ENCODE measurements at places on chromosomes 7 and 10. TPM values are rescaled to one million over a fixed set of nuclear protein-coding genes. Genes with fewer than 3 reads are reported as not detected.

DNA sequence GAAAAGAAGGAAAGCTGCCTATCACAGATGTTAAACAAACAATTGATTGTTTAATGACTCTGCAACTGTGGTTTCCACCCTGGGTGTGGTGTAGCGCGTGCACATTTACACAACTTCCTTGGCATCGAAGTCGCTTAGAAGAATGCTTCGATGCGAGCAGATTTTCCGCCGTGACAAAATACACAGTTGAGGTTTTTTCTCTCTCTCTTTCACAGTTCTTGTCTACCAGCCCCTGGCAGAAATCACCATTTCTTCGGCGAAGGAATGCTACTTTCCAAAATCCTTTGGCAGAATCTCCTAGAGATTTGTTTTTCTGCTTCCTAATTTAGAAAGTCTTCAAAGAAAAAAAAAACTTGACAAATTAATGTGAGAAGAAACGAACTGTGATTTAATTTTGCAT, 70.7 kb upstream of the C1QL3 start:
- no peak overlapping the region for H3K4me3 ChIP-seq
- DNase-seq: no peak
- no peaks in the 10 kb centered on the region for H3K36me3 ChIP-seq
- no peak overlapping the region for H3K27ac ChIP-seq

Gene CPA1
- total RNA-seq: 0.14 TPM

Gene MYPN
- total RNA-seq: 0.19 TPM

Gene FRAT2
- 17.5 TPM for total RNA-seq

Gene AKR1D1
- total RNA-seq: 0.05 TPM

- no peak overlapping the region for H3K27ac ChIP-seq
- no peak for DNase-seq
- H3K4me1 ChIP-seq: no peaks in the 10 kb centered on the region
- no peaks in the 10 kb centered on the region for H3K36me3 ChIP-seq
Measured at GRCh38 chr7:28980451-28981160, 22.5 kb upstream of the TRIL start.

DNA sequence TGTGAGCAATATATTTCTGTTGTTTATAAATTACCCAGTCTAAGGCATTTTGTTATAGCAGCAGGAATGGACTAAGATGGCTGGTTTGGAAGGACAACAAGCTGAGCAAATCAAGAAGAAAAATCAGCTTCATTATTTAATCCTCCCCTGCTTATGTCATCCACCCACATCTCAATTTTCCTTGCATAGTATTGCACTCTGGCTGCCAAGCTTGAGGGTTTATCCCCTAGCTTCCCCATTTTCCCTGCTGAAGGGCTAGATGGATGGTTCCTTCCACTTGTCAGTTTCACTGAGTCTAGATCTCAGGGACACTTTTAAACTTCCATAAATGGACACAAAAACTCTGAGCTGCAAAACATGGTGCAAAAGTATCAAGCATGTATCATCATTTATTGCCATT, 75.2 kb upstream of the LAMB4 start:
- H3K27me3 ChIP-seq: no peaks in the 10 kb centered on the region
- DNase-seq: no peak
- H3K36me3 ChIP-seq: no peaks in the 10 kb centered on the region
- no peak overlapping the region for H3K27ac ChIP-seq

Gene CXCL12
- total RNA-seq: 56.5 TPM

GRCh38 chr7:3162289-3162688, 118.6 kb upstream of the CARD11 start:
- no peak for DNase-seq
- H3K4me3 ChIP-seq: no peak overlapping the region
- no peak overlapping the region for H3K27ac ChIP-seq
- H3K36me3 ChIP-seq: no peaks in the 10 kb centered on the region

DNA sequence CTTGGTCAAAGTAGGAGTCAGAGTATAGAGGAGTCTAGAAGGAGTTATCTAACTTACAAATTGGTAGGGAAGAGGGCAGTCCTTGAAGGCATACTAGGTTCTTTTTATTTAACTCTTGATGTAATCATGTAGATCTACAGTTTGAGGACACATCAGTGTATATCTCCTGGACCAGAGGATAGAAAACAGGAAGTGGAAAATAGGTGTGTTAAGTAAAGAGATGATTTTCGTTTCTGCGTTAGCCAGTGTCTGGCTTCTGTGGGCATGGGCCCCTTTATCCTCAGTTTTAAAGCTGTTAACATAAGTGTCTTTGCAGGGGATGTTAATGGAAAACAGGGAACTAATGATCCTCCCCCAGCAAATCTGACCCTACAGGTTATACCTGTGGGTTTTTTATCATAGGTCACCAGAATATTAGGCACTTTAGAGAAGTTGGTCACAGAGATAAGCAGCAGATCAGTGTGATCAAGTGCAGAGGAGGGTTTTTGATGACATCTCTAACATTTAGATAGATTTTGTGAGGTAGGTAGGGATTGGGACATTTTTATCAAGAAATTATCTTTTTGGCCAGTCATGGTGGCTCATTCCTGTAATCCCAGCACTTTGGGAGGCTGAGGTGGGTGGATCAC, 58.6 kb upstream of the PRSS1 start:
- no peak overlapping the region for H3K4me3 ChIP-seq
- H3K27ac ChIP-seq: no peak overlapping the region
- no peaks in the 10 kb centered on the region for H3K27me3 ChIP-seq
- no peak for DNase-seq

Gene FAM241B
- total RNA-seq: 1.0 TPM

GRCh38 chr10:119801176-119801575, 71.5 kb downstream of the MCMBP start:
- DNase-seq: no peak
- H3K27ac ChIP-seq: no peak overlapping the region
- no peaks in the 10 kb centered on the region for H3K27me3 ChIP-seq
- H3K4me3 ChIP-seq: no peak overlapping the region

Gene AMPH
- total RNA-seq: 1.4 TPM

DNA sequence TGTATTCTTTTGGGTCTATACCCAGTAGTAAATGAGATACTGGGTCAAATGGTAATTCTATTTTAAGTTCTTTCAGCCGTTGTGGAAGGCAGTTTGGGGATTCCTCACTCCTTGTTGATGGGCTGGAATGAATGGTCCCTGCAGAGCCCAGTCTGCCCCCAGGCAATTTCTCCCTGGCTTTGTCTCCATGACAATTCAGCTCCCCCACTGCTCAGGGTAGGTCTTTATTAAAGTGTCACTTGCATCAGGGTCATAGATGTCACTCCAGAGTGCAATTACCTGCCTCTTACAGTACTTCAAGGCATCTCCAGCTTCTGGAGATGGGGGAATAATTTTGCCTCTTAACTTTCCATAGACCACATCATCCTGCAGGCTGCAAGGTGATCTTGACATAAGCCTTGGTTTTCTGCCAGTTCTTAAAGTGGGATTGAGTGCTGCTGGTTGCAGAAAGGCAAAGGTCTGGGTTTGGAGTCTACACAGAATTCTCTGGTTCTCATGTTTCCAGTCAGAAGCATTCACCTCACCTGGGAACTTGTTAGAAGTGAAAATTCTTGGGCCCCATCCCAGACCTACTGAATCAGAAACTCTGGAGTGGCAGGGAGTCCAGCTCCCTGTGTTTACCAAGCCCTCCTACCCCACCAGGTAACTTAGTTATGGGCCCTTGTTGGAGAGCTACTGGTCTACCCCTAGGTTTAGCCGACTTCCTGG, 442.4 kb downstream of the GALNT17 start:
- no peaks in the 10 kb centered on the region for H3K4me1 ChIP-seq
- no peak for DNase-seq
- no peaks in the 10 kb centered on the region for H3K36me3 ChIP-seq
- H3K27me3 ChIP-seq: no peaks in the 10 kb centered on the region
- no peak overlapping the region for H3K4me3 ChIP-seq
- no peak overlapping the region for H3K27ac ChIP-seq

Gene MKX
- 0.05 TPM for total RNA-seq
